ENCODE measurements at places on chromosomes 1 and 21. TPM values are rescaled to one million over a fixed set of nuclear protein-coding genes. Genes with fewer than 3 reads are reported as not detected.

DNA sequence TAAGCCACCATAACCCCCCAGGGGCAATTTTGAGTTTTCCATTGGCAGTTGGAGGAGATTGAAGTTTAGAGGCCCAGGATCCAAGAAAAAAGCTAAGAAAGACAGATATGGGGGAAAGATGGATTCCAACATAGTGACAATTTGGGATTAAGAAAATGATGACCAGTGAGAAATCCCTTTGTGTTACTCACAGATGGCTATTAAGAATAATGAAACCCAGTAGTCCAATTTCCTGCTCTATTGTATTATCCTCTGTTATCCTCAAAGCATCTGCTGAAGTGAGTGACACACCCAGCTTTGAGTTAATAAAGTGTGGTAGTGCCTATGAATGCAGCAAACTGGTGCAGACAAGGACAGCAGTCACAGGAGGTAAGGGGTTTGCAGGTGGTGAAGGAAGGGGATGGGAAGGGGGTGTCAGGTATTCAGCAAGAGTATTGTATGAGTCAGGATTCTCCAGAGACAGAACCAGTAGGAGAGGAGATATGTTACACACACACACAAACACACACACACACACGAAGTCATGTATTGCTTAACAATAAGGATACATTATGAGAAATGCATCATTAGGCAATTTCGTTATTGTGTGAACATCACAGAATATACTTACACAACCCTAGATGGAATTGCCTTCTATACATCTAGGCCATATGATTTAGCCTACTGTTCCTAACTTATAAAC is 112.4 kb upstream of the VANGL1 start:
- no peak for DNase-seq

- DNase-seq: no peak
Observed at GRCh38 chr1:106619080-106619826, 437.2 kb upstream of the PRMT6 start.

DNA sequence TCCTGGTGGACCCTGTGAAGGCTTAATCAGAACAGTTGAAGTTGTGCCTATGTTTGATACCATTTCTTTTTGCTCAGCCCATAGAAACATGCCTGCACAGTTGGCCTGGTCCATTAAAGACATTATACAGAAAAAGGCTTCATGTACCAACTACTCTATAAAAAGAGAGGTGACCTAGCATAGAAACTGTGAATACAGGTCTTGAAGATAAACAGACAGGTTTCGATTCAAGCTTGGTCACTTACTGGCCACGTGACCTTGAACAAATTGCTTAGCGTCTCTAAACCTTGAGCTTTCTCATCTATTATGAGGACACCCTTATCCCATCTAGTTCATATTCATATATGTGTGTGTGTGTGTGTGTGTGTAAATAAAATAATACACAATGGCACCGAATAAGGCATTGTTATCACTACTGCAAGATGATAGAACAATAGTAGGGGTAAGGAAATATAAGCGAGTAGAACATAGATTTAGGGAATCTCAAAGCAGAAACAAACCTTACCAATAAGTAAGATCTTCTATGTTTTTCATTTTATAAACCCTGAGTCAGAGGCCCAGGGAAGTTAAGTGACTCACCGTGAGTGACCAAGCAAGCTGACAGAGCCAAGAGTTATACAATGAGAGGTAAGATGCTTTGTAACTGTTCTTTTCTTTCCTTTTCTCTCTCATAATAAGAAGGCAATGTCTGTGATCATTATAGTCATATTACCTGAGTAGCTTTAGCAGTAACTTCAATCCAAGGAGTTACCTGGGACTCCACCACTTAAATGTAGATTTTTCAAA is 476.8 kb upstream of the DEPDC1 start:
- DNase-seq: no peak

- DNase-seq: no peak
Observed at GRCh38 chr1:89309828-89310227, 37.2 kb upstream of the GBP5 start.

GRCh38 chr1:152858062-152858461 is 1.7 kb upstream of the LCE7A start:
- no peak for DNase-seq

- DNase-seq: no peak
Observed at GRCh38 chr1:56569661-56570060, 9.7 kb downstream of the PLPP3 start.

DNA sequence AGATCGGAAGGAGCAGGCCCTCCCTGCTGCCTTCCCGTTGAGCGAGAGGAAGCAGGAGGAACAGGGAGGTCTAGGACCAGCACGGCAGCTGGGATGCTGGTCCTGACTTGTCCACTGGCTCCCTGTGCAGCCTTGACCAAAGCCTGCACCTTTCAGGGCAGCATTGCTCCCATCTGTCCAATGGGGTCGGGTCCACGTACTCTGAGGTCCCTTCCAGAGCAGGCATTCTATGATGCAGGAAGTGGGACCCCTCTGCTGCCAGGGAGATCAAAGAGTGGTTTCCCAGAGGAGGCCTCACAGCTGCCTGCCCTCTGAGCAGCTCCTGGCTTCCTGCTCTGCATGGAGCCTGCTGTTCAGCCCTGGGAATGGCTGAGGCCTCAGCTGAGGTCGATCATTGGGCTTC is 21.7 kb upstream of the ZNF362 start:
- DNase-seq: no peak

DNA sequence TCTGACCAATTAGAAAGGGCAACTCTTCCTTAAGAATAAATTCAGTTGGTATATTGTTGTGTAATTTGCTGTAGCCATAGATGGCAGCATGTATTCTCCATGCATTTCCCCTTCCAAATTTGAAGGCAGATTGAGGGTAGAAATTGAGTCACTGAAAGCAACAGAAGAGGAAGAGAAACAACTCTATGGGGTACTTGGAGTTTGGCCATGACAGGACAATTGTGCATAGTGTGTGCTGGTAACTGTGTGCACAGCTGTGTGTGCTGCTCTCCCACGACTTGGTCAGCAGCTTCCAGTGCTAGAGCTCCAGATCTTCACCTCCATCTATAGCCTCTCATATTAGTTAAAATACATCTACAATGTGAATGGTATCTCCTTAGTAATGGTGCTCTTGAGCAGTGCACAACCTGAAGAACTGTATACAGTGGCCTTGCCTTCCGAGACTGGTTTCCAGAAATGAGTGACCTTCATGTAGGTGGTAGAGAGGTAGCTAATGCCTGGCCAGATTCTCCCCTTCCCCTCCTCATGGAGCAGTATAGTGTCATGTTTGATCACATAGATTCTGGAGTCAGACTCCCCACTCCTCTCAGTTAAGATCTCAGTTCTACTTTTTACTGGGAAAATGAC is 882 bp upstream of the FCAMR start:
- DNase-seq: no peak

GRCh38 chr1:231626951-231627614 is 493 bp downstream of the DISC1 start:
- peak; percentile 57 for DNase-seq

GRCh38 chr1:51504806-51505525 is 14.1 kb downstream of the EPS15 start:
- DNase-seq: no peak

Gene EFNA4
- 0.82 TPM for total RNA-seq

Gene ANGPTL1
- 2.0 TPM for total RNA-seq

Gene MTARC1
- 19.6 TPM for total RNA-seq

Gene PROK1
- total RNA-seq: not detected

Gene PLA2G5
- 0.41 TPM for total RNA-seq

Gene CFAP74
- 0.41 TPM for total RNA-seq

Gene DMBX1
- total RNA-seq: not detected
